ENCODE measurements at places on chromosomes 11 and 22.

- peak; percentile 75 for DNase-seq
Measured at GRCh38 chr11:65884716-65885092, 3.6 kb downstream of the FIBP start.

DNA sequence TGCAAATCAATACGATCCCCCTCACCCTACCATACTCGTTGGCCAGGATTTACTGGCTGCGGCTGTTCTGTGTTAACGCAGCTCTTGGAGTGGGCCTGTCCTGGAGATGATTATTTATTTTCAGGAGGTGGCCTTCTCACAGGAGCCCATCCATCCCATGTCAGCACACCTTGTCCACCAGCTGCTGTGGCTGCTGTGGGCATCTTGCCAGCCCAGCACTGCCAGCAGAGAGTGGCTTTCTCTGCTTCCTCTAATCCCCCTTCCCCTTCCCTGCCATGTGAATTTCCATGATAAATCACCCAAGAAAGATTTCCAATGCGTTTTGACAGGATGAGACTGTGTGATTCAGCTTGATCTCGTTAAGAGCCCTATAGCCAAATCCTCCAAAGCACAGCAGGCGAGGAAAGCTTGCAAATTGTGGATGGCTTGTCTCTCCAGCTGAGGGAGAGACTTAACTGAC is 309.1 kb upstream of the C11orf87 start:
- no peak for DNase-seq

DNA sequence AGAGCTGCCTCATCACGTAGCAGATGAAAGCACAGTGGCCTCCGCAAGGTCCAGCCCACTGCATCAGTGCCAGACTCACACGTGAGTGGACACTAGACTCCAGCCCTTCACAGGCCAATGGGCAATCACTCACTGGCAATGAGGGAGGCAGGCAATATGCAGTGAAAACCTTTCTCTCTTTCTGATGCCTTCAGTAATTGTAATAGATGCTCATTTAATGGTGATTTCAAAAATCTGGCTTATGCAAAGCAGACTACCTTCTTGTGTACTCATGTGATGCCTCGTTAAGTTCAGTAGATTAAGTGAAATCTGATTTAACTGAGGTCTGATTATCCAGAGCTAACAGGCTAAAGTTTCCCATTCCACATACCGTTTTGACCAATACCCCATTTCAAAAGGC is 546.9 kb downstream of the MIAT start:
- no peak for DNase-seq

DNA sequence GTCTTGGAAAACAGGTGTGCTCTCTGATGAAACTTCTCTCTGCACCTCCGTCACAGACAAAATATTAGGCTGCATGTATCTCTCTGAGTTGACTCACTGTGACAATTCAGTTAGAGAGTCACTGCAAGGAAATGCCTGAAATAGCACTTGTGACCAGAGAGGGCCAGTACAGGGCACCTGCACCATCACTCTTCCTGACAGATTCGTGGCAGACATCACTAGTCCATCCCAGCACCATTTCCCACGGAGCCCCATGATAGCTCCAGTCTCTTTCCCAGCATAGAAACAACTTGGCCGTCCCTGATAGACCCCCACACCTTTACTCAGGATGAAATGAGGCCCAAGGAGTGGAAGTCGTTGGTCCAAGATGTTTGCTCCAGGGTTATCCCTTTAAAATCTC is 73.3 kb upstream of the ISX start:
- no peak for DNase-seq

DNA sequence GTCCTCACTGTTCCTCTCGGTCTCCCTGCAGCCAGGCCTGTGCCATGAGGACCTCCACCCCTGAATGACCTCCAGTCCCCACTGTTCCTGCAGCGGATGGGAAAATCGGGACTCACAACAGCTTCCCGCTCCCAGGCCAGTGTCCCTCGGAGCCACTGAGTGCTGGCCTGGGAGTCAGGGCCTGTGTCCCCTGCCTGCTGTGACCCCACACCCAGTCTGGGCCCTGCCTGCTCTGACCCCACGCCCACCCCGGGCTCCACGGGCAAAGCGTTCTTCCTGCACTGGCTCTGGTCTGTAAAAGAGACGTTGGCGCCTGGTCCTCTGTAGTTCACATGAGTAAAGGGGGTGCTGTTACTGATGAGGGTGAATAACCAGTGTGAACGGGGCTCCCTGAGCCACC is 73.0 kb upstream of the SHISAL1 start:
- no peak for DNase-seq

DNA sequence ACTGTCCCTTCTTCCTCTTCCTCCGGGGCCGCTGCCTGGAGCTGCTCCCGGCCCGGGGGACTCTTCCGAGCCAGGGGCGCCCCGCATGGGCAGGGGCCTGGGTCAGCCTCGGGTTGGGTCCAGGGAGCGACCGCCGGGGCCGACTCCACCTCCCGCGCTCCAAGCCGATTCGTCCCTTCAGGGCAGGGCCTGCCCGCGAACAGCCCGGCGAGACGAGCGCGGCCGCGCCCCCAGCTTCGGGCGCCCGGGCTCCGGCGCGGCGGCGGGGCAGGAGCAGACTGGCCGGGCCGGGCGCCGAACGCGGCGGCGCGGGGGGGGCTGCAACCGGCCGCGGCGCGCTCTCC is at the start of gene LARGE1:
TSS of gene LARGE1 (minus strand) at position 280 of the 344 bp plus-strand sequence.
- DNase-seq = no peak
